ENCODE measurements at places on chromosomes 5 and 9.
A peak's percentile ranks its signal among the peaks of the same experiment; 100 is the strongest.

- no peak for DNase-seq
Observed at GRCh38 chr9:38662763-38663593, 42.6 kb upstream of the ANKRD18A start.

GRCh38 chr9:27541740-27542139 is 12.1 kb upstream of the MOB3B start:
- DNase-seq = no peak

DNA sequence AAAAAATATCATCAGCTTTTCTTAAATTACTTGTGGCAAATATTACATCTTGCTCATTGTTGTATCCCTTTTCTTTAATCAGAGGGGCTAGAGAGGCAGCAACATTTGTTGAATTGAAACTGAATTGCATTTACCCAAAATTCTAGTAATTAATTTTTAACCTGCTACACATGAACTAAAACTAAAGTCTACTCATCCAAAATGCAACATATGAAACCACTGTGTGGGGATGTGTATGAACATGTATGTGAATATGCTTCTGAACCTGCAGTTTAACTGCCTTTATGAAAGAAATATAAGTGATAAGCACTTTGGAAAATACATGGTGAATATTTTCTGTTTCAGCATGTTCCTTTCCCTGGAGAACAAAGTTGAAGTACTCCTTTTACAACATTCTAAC is 158.5 kb downstream of the KIAA0825 start:
- DNase-seq = no peak

GRCh38 chr5:66281294-66281693 is 137.2 kb downstream of the SREK1 start:
- no peak for DNase-seq

- DNase-seq = no peak
Observed at GRCh38 chr5:36571401-36572042, 34.9 kb upstream of the SLC1A3 start.

GRCh38 chr5:146945617-146946084 is 67.1 kb upstream of the PPP2R2B start:
- no peak for DNase-seq

GRCh38 chr5:78768781-78769380 is 120.3 kb upstream of the LHFPL2 start:
- DNase-seq = no peak

DNA sequence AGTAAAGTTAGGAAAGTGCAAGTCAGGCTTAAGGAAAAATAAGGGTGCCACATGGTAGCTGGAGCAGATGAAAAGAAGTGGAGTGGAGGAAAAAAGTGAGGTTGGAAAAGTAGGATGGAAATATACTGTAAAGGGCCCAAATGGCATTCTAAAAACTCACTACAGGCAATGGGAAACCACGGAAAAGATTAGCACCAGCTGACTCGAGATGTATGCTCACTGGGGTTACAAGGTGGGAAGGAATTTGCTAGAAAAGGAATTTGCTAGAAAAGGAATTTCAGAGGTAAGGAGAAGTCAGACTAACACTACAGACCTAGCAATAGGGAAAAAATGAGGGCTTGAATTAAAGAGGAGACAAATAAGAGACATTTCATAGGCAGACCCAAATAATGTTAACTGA is 3.6 kb downstream of the PSMD5 start:
- DNase-seq = no peak

DNA sequence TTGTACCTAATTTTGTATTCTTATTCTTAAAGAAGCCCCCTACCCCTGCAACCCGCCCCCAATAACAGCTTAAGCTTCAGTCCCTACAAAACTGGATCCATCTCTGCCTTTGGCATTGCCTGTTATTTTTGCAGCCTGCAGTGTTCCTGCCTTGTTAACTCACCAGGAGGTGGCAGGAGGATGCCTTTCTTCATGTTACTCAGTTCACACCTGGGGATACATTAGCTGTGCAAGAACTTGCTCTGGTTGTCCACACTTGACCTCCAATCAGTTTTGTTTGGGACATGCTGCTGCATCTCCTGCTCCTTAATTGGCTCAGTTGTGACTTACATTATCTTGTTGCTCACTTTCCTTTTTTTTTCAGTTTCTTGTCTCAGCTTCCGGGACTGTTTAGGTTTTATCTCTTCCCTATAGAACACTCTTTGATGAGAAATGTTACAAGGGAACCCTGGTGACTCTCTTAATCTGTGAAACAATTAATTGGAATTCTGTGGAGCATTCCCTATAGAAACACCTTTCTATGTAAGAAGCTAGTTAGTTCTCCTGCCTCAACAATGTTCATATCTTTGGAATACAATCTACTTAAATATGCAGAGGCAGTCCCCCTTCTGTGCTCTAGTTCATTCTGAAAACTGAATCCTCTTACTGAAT is 467.7 kb upstream of the ACO1 start:
- DNase-seq = peak; percentile 18

DNA sequence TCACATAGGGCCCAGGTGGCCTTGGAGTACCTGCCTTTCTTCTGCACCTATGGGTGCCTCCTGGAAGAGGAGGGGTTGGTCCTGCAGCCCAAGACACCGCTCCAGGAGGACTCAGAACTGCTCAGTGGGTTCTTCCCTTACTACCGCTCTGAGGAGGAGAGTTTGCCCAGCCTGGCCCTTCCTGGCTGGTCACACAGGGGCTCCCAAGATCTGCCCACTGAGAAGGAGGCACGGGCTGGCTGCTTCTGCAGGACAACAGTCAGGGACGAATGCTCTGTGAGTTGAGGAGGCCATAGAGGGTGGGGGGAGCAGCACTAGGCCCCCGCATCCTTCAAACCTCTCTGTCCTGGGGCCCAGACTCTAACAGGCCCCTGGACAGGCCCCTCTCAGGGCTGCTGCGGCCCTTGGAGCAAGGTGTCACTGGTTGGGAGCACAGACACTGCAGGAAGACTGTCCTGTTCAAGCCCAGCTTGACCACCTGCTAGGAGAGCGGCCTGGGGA is 9.9 kb upstream of the SLC25A48 start:
- no peak for DNase-seq

DNA sequence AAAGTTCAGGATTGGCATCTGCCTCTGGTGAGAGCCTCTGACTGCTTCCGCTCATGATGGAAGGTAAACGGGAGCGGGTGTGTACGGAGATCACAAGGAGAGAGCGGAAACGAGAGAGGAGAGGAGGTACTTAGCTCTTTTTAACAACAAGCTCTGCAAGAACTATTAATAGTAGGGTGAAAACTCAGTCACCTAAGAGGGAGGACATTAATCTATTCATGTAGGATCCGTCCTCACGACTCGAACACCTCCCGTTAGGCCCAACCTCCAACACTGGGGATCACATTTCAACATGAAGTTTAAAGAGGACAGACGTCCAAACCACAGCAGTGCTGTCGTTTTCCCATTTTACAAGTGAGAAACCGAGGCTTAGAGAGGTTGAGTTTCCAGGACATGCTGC is 173.7 kb downstream of the SLC28A3 start:
- DNase-seq = no peak

- no peak for DNase-seq
Observed at GRCh38 chr5:116778032-116778431, 203.4 kb upstream of the SEMA6A start.

DNA sequence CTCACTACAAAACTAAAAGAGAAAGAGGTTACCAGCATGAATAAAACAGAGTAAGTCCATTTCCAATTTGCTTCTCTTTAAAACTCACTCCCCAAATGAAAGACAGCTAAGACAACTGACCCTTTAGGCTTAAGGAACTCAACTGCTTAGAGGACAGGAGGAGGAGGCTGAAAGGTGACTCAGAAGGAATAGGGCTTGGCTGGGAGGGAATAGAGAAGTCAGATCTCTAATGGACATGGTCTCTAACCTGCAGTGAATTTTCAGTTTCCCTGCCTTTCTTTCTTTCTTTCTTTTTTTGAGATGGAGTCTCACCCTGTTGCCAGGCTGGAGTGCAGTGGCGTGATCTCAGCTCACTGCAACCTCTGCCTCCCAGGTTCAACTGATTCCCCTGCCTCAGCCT is 261.8 kb upstream of the CLINT1 start:
- no peak for DNase-seq

DNA sequence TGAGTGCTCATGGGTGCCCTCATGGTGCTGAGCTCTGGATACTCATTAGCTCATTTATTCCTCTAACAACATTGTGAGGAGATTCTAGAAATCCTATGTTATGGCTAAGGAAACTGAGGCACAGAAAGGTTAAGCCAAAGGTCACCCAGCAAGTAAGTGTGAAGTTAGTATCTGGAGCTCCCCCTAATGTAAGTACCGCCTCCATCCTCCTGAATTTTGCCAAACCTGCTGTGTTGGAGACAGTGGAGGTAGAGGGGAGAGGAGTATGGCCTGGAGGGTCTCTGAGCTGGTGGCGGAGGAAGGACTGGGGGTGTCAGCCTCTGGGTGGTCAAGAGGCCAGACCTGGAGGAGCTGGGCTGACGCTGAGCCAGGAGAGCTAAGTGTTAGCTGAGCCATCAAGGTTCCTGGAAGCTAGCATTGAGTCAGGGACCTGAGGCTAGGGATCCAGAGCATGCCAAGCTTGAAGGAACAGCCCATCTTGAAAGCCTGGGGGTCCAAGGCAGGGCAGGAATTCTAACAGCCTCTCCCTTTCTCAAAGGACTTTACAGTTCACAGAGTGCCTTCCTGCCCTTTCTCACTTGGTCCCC is 114.8 kb downstream of the RGS3 start:
- peak; percentile 54 for DNase-seq

GRCh38 chr9:126804198-126804695 is 593 bp upstream of the ZBTB43 start:
- no peak for DNase-seq
